Transverse colon (tissue), 4 donors: ENCODE measurements at places on chromosomes 2 and 18.

DNA sequence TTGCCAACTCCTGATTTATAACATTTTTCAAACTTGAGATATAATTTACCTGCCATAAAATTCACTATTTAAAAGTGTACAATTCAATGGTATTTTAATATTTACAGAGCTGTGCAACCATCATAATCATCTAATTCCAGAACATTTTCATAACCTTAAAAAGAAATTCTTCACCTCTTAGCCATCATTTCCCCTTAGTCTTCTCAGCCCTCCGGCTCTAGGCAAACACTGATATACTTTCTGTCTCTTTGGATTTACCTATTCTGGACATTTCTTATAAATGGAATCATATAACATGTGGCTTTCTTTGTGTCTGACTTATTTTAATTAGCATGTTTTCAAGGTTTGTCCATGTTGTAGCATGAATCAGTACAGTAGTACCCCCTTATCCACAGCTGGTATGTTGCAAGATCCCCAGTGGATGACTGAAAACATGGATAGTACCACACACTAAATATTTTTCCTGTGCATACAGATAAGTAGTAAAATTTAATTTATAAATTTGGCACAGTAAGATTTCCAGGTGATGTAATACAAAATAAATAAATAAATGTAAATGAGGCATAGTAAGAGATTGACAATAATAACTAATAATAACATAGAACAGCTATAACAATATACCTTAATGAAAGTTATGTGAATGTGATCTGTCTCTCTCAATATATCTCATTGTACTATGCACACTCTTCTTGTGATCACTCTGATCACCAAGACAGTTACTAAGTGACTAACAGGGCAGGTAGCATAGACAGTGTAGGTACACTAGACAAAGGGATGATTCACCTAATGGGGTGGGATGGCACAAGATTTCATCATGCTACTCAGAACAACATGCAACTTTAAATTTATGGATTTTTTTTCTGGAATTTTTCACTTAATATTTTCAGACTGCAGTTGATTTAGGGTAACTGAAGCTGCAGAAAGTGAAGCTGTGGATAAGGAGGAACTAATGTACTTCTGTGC, 73.1 kb downstream of the RAB3GAP1 start:
- no peak for DNase-seq

- no peak for DNase-seq
These were observed 58.8 kb downstream of the SCN1A start for GRCh38 chr2:166068981-166069380.

GRCh38 chr2:1625281-1626001, 118.9 kb downstream of the PXDN start:
- DNase-seq, result no peak

DNA sequence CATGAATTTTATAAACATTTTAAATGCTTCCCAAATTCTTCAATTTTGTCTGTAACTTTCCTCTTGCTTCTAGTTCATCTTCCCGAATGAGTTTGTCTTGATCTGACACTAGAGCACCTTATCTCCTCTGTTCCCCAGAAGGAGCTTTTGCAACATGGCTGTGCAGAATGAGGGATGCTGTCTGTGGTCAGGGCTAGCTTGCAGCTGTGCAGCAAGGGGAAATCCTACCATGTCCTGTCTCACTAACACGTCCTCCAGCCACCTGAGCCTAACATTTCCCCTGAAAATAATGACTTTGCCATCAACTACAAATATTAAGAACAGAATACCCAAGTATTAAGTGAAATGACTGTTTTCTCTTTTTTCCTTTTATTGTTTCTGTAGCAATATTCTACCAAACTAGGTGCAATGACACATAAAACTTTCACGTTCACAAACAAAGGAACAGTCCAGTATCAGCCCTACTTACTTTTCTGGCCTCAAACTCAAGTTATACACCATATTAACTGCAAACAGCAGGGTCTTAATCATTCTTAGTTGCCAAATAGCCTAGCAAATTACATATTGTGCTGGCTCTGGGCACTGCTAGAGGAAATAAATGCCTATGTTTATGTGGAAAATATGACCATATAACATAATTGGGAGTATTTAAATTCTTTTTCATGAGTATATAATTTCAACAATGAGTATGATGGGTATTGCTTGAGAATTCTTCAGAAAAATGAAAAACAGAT, 423.3 kb downstream of the CMPK2 start:
- no peak for DNase-seq

GRCh38 chr2:160515120-160515519, 21.5 kb upstream of the RBMS1 start:
- DNase-seq, result no peak

DNA sequence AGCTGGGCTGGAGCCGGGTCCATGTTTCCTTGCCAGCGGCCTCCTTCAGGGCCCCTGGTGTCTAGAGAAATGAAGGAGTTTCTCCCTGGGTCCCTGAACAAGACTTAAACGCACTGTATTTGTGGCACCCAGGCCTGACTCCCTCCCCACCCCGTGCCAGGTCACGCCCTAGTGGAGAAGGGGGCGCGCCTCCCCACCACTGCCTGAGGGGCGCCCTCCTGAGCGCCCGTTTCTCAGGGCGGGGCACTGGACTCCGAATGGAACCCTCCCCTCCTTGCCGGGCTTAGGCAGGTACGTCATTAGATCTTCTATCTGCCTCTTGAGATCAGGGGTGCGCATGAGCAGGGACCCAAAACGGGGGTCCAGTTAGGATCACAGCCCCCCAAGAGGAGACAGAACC, 16.3 kb downstream of the ODC1 start:
- DNase-seq, result peak; percentile 54

- DNase-seq, result no peak
These were observed 57.6 kb downstream of the EPHA4 start for GRCh38 chr2:221514305-221515040.
